Sigmoid colon (tissue), 7 donors: ENCODE measurements at places on chromosomes 2 and 18. TPM values are rescaled to one million over a fixed set of nuclear protein-coding genes. Genes with fewer than 3 reads are reported as not detected.

GRCh38 chr2:54617409-54617808 is 106.1 kb upstream of the EML6 start:
- DNase-seq: no peak

- no peak for DNase-seq
These were observed 67.3 kb upstream of the SPATS2L start for GRCh38 chr2:200239216-200239615.

DNA sequence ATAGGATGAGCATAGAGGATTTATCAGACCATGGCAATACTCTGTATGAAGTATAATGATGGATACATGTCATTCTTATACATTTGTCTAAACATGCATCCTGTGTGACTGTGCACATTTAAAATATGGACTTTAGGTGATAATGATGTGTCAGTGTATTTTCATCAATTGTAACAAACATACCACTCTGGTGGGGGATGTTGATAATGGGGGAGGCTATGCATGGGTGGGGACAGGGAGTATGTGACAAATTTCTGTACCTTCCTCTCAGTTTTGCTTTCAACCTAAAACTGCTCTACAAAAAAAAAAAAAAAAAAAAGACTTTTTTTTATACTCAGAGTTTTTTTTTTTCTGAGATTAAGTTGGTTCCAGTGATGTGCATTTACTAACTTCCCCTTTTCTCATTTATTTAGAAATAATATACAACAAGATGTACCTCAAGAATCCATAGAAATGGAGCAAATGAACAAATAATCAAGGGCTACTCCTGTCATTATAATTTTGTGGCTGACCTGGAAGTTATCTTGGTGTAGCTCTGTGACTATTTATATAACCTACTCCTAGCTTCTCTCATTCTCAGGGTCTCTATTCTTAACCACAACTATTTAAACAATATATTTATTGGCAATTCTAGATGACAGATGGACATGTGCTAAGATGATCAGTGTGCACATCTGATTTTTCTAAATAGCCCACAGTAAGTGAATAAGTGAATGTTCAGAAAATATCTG is 108.9 kb upstream of the ITGA4 start:
- no peak for DNase-seq

DNA sequence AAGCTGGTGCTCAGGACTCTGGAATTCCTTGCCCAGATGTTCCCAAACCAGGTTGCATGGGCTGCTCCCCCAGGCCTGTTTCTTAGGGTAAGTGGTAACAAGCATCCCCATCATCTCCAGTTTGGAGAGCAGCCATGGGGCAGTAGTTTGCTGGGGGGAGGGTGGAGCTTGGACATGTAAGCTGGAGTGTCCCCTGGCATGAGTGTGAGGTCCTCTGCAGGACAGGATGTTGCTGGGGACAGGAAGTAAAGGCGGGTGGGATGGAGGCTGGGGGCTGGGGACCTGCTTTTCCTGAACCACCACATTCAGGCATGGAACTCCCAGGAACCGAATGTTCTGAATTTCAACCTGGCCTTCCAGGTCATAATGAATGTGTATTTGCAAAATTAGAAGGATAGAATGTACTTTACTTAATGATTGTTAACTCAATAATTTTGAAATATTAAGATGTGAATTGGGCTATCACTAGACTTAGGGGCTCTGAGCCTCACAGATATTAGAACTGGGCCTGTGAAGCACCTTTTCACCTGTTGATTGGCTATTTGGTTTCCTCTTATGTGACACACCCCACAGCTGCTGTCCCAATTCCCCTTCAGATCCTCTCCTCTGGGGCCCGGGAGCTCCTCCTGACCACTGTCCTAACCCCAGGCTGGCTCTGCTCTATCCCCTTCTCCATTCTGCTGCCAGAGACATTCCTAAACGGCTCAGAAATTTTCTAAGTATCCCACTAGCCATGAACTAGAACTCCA is 66.4 kb upstream of the EPAS1 start:
- DNase-seq: no peak

DNA sequence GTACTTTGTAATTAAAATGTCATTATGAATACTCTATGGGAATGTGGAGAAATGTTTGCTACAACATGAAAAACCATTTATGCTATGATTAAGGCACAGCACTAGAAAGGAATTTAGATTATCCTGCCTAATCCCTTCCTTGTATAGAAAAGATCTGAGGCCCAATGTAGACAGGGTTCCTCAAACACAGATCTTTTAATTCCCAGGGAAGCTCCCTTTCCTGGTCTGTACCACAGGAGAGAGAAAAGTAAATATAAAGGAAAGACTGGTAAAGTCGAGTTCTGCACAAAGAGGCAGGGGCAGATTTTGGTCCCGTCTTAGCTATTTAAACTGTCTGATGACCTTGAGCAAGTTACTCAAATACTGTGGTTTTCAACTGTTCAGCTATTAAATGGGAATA is 84.7 kb downstream of the ICA1L start:
- DNase-seq: no peak

GRCh38 chr2:218291318-218292047 is 820 bp downstream of the TMBIM1 start:
- no peak for DNase-seq

UPP2 gene
- total RNA-seq: not detected

DNA sequence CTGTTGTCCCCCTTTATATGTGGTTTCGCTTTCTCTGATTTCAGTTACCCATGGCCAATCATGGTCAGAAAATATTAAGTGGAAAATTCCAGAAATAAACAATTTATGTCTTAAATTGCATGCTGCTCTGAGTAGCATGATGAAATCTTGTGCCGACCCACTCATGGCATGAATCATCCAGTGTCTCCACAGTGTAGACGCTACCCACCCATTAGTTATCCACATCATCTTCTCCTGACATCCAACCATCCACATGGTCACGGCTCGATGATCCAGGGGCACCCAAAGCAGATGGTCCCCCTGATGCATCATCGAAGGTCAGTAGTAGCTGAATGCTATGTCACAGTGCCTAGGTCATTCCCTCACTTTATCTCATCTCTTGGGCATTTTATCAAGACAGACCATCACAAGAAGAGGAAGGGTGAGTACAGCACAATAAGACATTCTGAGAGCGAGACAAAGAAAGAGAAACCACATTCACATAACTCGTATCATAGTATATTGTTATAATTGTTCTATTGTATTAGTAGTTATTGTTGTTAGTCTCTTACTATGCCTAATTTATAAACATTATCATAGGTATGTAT is 44.1 kb upstream of the ACKR3 start:
- DNase-seq: no peak

DNA sequence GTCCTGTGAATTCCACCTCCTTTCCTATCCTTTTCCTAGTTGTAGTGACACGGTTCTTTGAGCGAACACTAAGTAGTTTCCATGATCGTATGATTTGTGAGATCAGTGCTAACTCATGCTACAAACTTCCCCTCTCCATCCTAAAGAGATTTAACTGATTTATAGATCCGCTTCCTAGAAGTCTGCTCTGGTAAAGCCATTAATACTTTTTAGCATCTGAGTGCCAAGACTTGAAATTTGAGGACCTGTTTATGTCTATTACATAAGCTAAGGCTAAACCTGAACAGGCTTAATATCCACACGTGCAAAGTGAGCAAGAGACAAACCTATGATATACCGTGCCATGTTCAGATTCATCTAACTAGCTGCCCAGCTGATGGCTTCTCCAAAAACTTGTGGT is 14.9 kb downstream of the PROKR1 start:
- DNase-seq: no peak

GRCh38 chr2:136164280-136164776 is 46.4 kb upstream of the CXCR4 start:
- DNase-seq: no peak

DNA sequence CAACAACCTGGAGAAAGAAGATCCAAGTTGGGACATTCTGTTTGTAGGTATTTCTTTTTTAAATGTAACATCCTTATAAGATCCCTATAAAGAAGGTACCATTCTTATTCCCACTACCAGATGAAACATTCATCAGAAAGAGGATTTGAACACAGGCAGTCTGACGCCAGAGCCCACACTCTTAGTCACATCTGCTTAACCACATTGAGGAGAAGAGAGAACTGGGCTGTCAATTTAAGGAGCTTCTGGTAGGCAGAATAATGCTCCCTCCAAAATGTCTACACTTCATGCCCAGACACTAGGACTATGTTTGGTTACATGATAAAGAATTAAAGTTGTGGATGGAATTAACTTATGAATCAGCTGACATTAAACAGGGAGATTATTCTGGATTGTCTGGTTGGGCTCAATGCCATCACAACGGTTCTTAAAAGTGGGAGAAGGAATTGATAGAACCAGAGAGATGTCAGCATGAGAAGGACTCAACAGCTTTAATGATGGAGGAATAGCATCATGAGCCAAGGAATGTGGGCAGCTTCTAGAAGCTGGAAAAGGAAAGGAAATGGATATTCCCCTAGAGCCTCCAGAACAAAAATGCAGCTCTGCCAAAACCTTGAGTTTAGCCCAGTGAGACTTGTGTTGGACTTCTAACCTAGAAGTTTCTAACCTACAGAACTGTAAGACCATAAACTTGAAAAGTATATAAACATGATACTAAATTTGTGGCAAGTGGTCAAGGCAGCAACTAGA is 82.2 kb downstream of the KLF7 start:
- DNase-seq: no peak

TCF23 gene
- total RNA-seq: not detected

GRCh38 chr2:1360557-1361250 is 52.6 kb upstream of the TPO start:
- DNase-seq: no peak

DNA sequence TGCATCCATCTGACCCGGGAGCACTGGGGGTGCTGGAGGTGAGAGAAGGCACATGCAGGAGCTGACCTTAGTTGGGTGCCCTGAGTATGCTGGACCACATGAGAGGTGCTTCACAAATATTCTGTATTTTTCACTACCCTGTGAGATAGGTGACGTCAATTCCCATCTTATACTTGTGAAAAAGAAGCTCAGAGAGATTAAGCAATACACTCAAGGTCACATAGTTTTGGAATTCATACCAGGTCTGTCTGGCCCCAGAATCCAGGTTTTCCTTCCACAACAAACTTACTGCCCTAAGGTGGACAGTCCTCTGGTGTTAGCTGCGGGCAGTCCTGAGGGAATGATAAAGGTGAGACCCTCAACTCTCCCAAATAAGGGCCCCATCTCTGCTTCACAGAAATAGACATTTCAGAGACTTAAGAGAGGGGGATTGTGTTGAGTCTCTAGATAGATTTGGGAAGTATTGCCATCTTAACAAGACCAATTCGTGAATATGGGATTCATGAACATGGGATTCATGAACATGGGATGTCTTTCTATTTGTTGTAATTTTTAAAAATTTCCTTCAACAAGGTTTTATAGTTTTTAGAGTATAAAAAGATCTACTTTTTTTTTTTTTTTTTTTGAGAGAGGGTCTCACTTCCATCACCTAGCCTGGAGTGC is 64.0 kb upstream of the SMAD7 start:
- DNase-seq: peak; percentile 17

GRCh38 chr18:59293317-59293716 is 20.1 kb upstream of the RAX start:
- no peak for DNase-seq

DNA sequence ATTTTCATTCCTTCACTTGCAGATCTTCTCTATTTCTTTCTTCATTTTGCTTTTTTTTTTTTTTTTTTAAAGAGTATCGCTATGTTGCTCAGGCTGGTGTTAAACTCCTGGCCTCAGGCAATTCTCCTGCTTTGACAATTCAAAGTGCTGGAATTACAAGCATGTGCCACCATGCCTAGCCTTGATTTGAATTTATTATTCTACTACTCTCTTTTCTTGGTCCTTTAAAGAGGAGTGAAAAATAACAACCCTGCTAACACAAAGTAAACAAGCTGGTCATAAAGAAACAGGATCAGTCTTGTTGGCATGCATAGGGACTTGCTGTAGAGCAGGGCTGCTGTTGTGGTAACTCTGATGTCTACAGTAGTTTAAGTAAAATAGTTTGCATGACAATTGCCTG is 1615.3 kb upstream of the ZEB2 start:
- no peak for DNase-seq

ZBTB7C gene
- 0.41 TPM for total RNA-seq

GRCh38 chr2:2484301-2484700 is 153.2 kb upstream of the MYT1L start:
- DNase-seq: no peak

GRCh38 chr18:50044402-50044801 is 150.5 kb downstream of the MYO5B start:
- DNase-seq: no peak

GRCh38 chr2:150847578-150847977 is 360.1 kb upstream of the RND3 start:
- DNase-seq: no peak

SLC9A2 gene
- total RNA-seq: 0.28 TPM

GRCh38 chr2:46361920-46362666 is 64.9 kb downstream of the EPAS1 start:
- no peak for DNase-seq

DNA sequence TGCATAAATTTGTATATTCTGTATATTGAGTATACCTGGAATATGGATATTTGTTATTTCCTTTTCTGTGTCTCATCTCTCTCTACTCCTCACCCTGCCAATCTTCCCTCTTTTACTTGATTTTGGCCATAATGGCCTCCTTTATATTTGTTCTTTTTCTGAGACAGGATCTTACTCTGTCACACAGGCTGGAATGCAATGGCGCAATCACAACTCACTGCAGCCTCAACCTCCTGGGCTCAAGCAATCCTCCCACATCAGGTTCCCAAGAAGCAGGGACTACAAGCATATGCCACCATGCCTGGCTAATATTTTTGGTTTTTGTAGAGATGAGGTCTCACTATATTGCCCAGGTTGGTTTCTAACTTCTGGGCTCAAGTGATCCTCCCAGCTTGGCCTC is 30.5 kb downstream of the PREPL start:
- no peak for DNase-seq

UGT1A10 gene
- not detected for total RNA-seq
